ENCODE measurements at places on chromosomes 7 and 10. TPM values are rescaled to one million over a fixed set of nuclear protein-coding genes. Genes with fewer than 3 reads are reported as not detected.

LHFPL3 gene
- not detected for total RNA-seq

C10orf71 gene
- total RNA-seq, result not detected

SPACDR gene
- total RNA-seq, result not detected

- DNase-seq, result no peak
- H3K4me1 ChIP-seq, result no peaks in the 10 kb centered on the region
- no peaks in the 10 kb centered on the region for H3K27me3 ChIP-seq
- no peak overlapping the region for H3K27ac ChIP-seq
- H3K4me3 ChIP-seq, result no peak overlapping the region
Measured at GRCh38 chr10:129280155-129280502, 186.9 kb upstream of the MGMT start.

DNA sequence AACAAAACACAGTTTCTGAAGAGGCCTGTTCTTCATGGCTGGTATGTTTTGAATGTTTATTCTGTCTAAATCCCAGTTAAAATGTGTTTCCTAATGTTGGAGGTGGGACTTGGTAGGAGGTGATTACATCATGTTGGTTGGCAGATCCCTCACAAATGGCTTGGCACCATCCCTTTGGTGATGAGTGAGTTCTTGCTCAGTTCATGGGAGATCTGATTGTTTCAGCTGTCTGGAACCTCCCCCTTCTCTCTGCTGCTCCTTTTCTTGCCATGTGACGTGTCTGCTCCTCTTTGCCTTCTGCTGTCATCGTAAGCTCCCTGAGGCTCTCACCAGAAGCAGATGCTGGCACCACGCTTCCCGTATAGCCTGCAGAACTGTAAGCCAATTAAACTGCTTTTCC lies 383.6 kb upstream of the TPK1 start:
- H3K4me3 ChIP-seq, result no peak overlapping the region
- DNase-seq, result no peak
- no peak overlapping the region for H3K27ac ChIP-seq
- no peaks in the 10 kb centered on the region for H3K4me1 ChIP-seq
- H3K27me3 ChIP-seq, result no peaks in the 10 kb centered on the region
- H3K36me3 ChIP-seq, result no peaks in the 10 kb centered on the region

- H3K4me1 ChIP-seq, result no peaks in the 10 kb centered on the region
- H3K27me3 ChIP-seq, result no peaks in the 10 kb centered on the region
Measured at GRCh38 chr7:21454182-21454581, 26.3 kb downstream of the SP4 start.

DNA sequence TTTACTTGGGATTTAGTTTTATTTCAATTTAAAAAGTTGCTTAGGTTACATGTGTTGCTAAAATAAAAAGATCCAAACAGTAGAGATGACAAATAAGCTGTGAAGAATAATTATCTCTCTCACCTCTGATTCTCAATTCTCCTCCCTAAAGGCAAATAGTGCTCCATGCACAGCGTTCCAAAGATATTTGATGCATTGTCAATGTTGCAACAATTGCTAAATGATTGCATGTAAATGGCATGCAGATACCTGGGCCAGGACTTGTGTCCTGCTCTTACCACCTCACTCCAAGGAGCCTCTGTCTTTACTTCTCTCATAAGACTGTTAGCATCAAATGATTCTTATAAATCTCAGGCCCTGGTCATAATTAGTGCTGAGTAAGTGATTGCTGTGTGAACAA lies 217.7 kb downstream of the SEC23IP start:
- DNase-seq, result no peak
- H3K27ac ChIP-seq, result no peak overlapping the region
- H3K4me3 ChIP-seq, result no peak overlapping the region
- H3K36me3 ChIP-seq, result no peaks in the 10 kb centered on the region

GRCh38 chr10:78948621-78949030 lies 120.1 kb upstream of the ZMIZ1 start:
- H3K4me3 ChIP-seq, result no peak overlapping the region
- no peak for DNase-seq
- no peaks in the 10 kb centered on the region for H3K36me3 ChIP-seq
- H3K27ac ChIP-seq, result no peak overlapping the region

- H3K27ac ChIP-seq, result no peak overlapping the region
- DNase-seq, result no peak
- H3K27me3 ChIP-seq, result no peaks in the 10 kb centered on the region
- no peak overlapping the region for H3K4me3 ChIP-seq
- H3K36me3 ChIP-seq, result no peaks in the 10 kb centered on the region
- no peaks in the 10 kb centered on the region for H3K4me1 ChIP-seq
Measured at GRCh38 chr10:24790599-24790998, 66.9 kb upstream of the ARHGAP21 start.

DNA sequence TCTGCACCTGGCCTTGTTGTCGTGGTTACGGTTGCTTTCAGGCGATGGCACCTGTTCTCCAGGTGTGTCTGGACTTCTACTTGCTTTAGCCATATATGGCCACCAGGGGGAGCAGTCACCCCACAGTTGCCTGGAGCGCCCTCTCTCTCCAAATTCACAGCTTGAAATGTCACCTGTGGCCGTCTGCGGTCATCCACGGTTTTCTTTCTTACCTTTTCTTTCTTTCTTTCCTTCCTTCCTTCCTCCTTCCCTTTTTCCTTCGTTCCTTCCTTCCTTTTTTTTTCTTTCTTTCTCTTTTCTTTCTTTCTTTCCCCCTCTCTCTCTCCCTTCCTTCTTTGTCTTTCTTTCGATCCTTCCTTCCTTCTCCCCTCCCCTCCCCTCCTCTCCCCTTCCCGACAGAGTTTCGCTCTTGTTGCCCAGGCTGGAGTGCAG lies 150.5 kb upstream of the VKORC1L1 start:
- H3K27ac ChIP-seq, result no peak overlapping the region
- no peaks in the 10 kb centered on the region for H3K27me3 ChIP-seq
- DNase-seq, result peak; percentile 52

DNA sequence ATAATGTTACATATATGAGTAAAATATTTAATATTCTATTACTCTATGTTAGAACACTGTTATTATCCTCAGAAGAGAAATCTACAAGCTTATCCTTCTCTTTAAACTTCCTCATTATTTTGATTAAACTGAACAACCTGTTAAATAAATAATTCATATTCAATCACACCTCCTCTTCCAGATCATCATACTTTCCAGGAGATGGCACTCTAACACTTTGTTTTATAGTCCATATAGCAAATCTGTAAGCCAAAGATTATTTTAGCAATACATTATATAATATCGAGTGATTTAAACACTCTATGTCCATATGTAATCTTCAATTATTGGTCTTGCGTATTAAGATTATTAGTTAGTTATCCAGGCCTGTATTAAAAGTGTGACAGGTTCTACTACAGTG lies 694.1 kb downstream of the ANKRD7 start:
- H3K36me3 ChIP-seq, result no peaks in the 10 kb centered on the region
- H3K27ac ChIP-seq, result no peak overlapping the region
- DNase-seq, result no peak

All from adrenal gland (tissue), 19 donors.